Activated T-helper 9 cell treated with anti-CD3 and anti-CD28 coated beads, Interleukin-2, amount 50 U/mL, for 16 hours (primary cell): ENCODE measurements at places on chromosomes 6 and 20.

DNA sequence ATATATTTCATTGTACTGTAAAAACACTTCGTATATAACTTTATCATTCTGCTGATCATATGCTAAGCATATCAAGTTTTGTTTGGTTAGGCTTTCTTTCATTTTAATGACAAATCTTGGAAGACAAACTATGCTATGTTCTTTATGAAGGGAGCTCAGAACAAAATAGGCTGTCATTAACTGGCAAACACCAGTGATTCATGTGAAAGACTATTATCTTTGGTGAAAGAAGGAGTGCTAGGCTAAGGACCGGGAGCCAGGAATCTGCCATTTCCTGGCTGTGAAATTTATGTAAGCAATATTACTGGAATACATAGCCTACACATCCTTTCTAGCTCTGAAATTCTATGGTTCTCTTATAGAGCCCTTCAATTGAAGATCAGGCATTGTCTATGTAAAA lies 136.2 kb upstream of the CCN2 start:
- no peak for DNase-seq

DNA sequence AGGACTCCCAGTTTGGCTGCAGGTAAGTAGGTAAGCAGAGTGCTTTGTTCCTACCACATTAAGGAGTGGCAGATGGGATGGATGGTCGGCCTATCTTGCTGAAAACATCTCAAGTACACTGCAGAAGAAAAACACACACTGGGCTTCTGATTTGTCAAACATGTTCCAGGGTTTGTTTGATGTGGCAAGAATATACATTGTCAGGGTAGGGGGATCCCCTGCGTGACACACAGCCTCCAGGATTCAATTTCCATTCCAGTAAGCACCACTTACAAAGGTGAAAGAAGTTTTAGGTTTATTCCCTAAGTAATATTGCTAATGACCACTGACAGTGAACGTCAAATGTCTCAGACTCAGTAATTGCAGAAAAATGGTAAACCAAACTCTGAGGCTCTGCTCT lies 26.0 kb upstream of the KIF16B start:
- no peak for DNase-seq

DNA sequence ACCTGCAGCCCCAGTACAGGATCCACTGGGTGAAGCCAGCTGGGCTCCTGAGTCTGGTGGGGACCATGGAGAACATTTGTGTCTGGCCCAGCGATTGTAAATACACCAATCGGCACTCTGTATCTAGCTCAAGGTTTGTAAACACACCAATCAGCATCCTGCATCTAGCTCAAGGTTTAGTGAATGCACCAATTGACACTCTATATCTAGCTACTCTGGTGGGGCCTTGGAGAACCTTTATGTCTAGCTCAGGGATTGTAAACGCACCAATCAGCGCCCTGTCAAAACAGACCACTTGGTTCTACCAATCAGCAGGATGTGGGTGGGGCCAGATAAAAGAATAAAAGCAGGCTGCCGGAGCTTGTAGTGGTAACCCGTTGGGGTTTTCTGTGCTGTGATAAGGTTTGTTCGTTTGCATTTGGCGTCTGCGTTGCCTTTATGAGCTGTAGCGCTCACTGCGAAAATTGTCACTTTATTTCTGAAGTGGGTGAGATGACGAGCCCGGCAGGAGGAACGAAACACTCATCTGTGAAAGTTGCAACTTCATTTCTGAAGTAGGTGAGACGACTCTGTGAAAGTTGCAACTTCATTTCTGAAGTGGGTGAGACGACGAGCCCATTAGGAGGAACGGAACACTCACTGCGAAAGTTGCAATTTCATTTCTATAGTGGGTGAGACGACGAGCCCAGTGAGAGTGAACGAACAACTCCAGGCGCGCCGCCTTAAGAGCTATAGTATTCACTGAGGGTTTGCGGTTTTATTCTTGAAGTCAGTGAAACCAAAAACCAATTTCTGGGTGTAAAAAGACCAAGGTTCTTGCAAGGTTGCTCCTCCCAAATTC lies 31.1 kb downstream of the SERPINB6 start:
- DNase-seq = peak; percentile 64

- DNase-seq = no peak
Observed at GRCh38 chr6:47335466-47335865, 25.8 kb upstream of the TNFRSF21 start.

DNA sequence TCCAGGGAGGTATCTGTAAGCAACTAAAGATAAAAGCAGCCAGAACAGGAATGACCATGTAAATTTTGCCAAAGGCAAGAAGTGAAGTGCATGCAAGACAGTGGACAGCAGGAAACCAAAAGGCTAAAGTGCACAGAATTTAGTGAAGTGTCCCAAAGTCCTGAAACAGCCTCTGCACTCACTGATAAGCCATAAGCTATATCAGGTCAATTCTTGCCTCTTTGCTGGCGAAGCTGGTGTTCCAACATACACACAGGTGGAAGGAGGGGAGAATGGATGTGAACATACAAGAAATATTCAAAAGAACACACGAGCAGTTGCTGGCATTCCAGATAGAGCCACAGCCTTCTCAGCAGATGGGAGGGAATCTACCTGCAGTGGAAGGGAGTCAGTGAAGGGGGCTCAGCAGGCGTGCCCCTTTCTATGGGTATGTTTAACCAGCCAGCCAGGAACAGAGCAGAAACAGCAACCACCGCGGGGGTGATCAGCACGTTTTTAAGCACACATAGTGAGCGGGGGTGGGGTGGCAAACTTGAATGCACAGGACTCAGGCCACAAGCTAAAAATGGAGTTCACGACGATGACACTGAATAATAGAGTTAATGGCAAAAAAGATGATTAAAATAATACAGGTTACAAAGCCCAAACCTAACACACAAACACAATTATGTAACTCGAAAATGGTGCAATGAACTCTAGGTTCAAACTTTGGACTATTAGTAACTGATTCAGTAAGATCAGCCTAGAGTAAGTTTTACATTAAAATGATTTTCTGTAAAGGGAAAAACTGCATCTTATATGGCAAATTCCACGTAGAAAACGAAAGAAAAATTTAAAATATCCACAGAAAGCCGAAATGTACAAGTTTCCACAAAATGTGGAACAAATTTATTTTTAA lies 1.2 kb downstream of the ECI2 start:
- peak; percentile 3 for DNase-seq

GRCh38 chr20:57281900-57282299 lies 15.5 kb upstream of the BMP7 start:
- no peak for DNase-seq

GRCh38 chr6:152293404-152293803 lies 343.8 kb downstream of the SYNE1 start:
- no peak for DNase-seq

GRCh38 chr20:25484911-25485511 lies 77.5 kb downstream of the GINS1 start:
- DNase-seq = no peak

GRCh38 chr6:25953733-25954132 lies 8.9 kb upstream of the TRIM38 start:
- no peak for DNase-seq

GRCh38 chr20:2798814-2799213 lies 1.6 kb downstream of the CPXM1 start:
- DNase-seq = no peak

- no peak for DNase-seq
Observed at GRCh38 chr6:79072640-79073181, 5.3 kb downstream of the PHIP start.

DNA sequence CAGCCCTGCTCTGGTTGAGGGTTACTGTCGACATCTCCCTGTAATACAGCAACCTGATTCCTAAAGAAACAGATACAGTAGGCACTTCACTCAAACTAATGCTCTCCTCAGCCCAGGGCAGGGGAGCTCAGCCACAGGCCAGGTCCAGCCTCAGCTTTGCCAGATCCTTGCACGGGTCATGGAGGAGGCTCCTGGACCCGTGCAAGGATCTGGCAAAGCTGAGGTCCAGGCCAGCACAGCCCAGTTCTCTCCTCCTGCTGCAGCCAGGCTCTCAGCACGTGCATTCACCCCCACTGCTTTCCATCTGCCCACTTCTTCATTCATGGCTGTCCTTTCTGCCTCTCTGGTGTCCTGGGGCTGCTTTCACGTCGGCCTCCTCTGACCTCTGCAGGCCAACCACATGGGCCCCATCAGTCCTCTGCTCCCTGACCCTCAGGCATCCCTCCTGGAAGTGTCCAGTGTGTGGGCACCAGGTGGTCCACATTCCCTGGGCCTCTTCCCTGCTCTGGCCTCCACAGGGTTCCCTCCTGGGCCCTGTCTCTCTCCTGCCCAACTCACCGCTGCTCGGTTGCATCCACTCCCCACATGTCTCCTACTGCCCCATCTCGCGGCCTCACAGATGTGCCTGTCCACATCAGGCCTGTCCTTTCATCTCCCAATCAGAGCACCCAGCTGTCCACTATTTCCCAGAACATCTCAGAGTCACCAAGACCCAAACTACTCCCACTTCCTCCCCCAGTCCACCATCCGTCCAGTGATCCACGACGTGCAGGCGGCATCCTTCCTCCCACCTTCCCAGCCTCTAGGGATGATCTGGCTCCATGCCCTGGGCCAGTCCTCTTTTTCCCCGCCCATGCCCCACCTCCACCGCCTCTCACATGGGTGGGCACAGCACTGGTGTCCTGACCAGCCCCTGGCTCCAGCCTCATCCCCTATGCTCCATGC lies 11.8 kb upstream of the CD93 start:
- DNase-seq = no peak
